ENCODE measurements at places on chromosomes 5 and 9.

- DNase-seq, result no peak
These were observed 90.5 kb downstream of the NRG2 start for GRCh38 chr5:139952574-139952973.

GRCh38 chr9:737400-738120 is 103.9 kb upstream of the DMRT1 start:
- DNase-seq, result no peak

GRCh38 chr9:34454571-34455065 is 3.8 kb downstream of the FAM219A start:
- no peak for DNase-seq

GRCh38 chr5:138752951-138753793 is at the start of gene CTNNA1:
Gene CTNNA1 (plus strand): TSS chr5:138753425. CDS start chr5:138781925, 28,500 bp downstream.
- DNase-seq, result peak; percentile 42

DNA sequence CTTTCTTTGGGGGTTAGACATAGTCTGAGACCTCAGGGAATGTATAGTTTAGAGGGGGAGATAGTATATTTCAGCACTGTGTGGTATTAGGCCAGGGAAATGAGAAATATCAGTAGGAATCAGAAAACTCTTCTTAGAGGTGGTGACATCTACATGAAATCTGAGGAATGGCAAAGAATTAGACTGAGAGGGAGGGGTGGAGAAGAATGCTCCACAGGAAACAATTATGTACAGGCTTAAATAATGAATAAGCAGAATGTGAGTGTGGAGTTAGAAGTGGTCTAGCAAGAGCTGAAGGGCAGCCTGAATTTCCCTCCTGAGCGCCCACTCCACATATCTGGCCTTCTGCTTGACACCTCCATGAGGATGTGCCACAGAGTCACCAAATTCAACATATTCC is 3.6 kb upstream of the MACIR start:
- DNase-seq, result no peak

DNA sequence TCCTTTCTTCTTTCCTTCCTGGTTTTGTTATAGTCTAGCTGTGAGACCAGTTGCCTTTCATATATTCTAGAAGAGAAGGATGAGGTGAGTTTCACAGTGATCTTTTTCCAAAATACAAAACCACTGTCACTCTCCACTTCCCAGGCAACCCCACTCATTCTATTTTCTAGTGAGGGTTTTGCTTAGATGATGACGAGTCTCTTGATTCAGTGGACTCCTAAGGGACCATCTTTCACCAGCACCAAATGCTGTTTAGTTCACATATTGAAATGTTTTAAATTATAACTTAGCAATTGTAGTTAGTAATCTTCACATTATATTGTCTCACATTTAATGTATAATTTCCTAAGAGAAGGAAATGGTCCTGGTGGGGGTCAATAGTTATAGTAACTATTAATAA is 25.2 kb downstream of the PIK3R1 start:
- no peak for DNase-seq

GRCh38 chr5:170611449-170612090 is 107.8 kb downstream of the KCNIP1 start:
- no peak for DNase-seq

DNA sequence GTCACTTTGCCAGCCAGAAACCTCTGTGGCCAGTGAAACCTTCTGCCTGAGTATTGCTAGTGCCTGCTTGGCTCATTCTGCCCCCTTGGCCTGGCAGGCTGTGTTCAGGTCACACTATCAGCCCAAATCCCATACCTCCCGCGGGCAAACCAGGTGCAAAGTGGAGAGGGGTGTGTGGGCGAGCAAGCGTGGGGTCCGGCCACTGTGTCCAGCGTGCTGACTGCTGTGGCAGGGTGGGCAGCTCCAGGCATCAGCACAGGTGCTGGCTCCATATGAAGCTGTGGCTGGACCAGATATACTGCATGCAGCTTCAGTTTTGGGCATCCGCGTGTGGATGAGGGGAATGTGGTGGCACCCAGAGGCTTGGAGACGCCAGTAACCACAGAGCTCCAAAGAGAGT is 576.5 kb upstream of the EDIL3 start:
- no peak for DNase-seq

DNA sequence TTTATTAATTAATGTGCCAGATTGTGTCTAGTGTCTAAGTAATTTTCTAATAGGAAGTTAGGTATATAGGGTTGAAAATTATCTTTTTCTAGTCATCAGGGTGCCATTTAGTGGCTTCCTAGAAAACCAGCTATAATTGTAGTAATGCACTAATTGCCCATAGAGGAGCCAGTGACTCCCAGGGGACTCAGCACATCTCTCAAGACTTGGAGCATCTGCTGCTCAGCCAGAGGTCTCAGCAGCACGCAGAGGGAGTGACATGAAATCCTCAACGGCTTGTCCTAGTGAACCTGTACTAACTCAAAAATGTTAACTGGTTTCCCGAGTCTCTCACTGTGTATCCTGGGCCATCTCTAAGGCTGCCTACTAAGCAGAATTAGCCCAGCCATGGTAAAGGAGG is 78.2 kb upstream of the MAN2A1 start:
- peak; percentile 31 for DNase-seq

DNA sequence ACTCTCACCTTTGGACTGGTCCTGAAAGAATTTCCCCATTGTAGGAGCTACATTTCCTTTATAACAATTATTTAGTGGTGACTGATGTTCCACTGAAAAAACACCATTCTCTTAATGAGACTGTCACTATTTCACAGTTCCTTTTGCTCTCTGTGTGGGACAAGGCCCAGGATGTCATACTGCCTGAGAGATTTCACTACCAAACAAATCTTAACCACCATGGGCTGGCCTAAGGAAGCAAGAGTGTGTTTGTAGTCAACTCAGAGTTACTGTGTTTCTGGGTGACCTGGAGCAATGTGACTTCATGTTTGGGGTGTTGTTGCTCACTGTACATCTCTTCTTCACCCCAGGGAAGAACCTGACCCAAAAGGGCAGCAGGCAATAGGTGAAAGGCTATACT is 50.1 kb upstream of the ZNF608 start:
- no peak for DNase-seq

- DNase-seq, result no peak
These were observed 6.3 kb downstream of the TTC16 start for GRCh38 chr9:127722055-127722745.
